Renal pelvis (tissue), 12 donors: ENCODE measurements at places on chromosomes 1 and 21. TPM values are rescaled to one million over a fixed set of nuclear protein-coding genes. Genes with fewer than 3 reads are reported as not detected.

Gene TRIM63
- 0.73 TPM for polyA plus RNA-seq

Gene FCGR2B
- polyA plus RNA-seq, result 0.47 TPM

Gene KRTAP13-1
- polyA plus RNA-seq, result not detected

Gene GBP6
- polyA plus RNA-seq, result 0.06 TPM

Gene LAMB3
- polyA plus RNA-seq, result 1.1 TPM

Gene TTC34
- polyA plus RNA-seq, result 0.97 TPM

Gene S100A3
- not detected for polyA plus RNA-seq

Gene TEDDM1
- 0.22 TPM for polyA plus RNA-seq

Gene KIF2C
- polyA plus RNA-seq, result 27.0 TPM

Gene CNR2
- 0.17 TPM for polyA plus RNA-seq

Gene GPR25
- not detected for polyA plus RNA-seq

Gene G0S2
- 17.5 TPM for polyA plus RNA-seq

Gene IBA57
- polyA plus RNA-seq, result 8.1 TPM

Gene ADPRS
- polyA plus RNA-seq, result 35.6 TPM

Gene TMEM81
- polyA plus RNA-seq, result 3.7 TPM

Gene VSIG8
- polyA plus RNA-seq, result 2.6 TPM

Gene TRIM17
- 7.8 TPM for polyA plus RNA-seq

Gene OR2M3
- 0.03 TPM for polyA plus RNA-seq

Gene ZFP69B
- polyA plus RNA-seq, result 5.8 TPM

Gene CTTNBP2NL
- polyA plus RNA-seq, result 42.3 TPM

Gene RXFP4
- polyA plus RNA-seq, result not detected

Gene FCRL5
- polyA plus RNA-seq, result 0.13 TPM

Gene HSD11B1
- not detected for polyA plus RNA-seq

Gene NID1
- polyA plus RNA-seq, result 150 TPM
